GM23248 (cell line): ENCODE measurements at places on chromosomes 7 and 10.

GRCh38 chr7:155360495-155361345 is 63.0 kb downstream of the INSIG1 start:
- DNase-seq: no peak

- DNase-seq: no peak
Measured at GRCh38 chr7:40093631-40094350, 40.6 kb downstream of the MPLKIP start.

GRCh38 chr7:38410056-38410455 is 136.6 kb upstream of the TARP start:
- no peak for DNase-seq

- no peak for DNase-seq
Measured at GRCh38 chr7:50640779-50641178, 75.6 kb upstream of the DDC start.

- DNase-seq: peak; percentile 78
Measured at GRCh38 chr7:42198974-42199668, 37.9 kb downstream of the GLI3 start.

- DNase-seq: no peak
Measured at GRCh38 chr7:156927571-156928405, 21.7 kb upstream of the NOM1 start.

DNA sequence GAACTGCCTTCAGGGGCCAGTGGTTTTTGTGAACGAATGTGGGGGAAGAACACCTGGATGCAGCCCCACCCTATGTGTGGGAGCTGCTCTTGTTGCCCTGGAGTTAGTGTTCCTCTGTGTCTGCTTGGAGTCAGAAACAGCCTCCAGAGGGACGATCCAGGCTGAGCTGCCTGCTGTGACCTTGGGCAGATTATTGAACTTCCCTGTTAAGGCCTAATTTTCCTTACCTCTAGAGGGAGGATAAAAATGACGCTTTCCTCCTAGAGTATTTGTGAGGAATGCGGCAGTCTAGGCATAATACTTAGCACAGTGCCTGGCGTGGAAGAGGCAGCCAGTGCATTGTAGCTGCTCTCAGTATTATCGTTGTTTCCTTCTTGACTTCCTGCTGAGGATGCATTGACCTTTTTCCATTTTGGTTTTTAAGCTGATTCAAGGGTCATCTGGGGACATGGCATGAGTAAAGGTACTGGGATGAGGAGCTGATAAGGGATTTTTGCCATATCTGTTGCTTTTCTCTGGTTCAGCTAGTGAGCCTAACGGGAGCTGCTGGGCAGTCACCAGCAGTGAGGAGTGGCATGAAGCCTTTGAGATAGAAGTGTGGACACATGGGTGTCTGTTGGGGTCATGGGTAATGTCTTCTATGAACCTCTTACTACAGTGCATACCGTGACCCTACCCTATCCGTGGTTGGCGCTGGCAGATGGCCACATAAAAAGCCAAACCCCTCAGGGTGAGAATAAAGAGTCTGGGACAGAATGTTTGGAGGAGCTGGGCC is 6.4 kb downstream of the ZFYVE27 start:
- DNase-seq: no peak

DNA sequence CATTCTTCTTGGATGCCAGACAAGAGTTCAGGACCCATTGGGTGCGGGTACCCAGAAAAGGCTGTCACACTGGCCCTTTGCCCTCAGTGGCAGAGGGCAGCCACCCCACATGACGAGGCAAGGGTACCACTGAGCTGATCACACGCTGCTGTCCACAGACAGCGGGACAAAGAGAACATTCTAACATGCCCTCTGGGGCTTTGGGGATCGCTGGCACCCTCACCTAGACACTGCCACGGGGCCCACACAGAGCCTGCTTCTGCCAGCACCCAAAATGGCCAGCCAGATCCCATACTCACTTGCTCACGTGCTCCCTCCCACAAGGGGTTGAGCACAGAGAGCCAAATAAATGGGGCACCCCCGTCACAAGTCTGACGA is 16.7 kb upstream of the SPOCK2 start:
- no peak for DNase-seq

GRCh38 chr7:100802951-100803350 is 24.4 kb downstream of the EPHB4 start:
- DNase-seq: peak; percentile 24
